Left colon (tissue), 2 donors: ENCODE measurements at places on chromosomes 2 and 18.

DNA sequence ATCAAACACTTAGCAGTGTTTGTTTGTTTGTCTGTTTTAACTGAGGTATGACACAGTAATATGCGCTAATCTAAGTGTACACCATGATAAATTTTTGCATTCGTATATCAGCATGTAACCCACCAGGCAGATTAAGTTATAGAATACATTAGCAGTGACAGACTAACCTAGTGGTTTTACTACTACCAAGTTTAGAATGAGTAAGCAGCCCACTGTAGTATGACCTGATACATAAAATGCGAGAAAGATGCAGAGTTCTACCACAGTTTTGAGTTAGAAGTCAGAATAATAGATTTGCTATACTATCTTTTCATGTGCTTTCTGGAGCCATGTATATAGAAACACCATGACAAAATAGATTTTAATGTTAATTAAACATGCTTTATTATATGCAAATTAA, 19.1 kb upstream of the MAP4K4 start:
- no peak for DNase-seq

DNA sequence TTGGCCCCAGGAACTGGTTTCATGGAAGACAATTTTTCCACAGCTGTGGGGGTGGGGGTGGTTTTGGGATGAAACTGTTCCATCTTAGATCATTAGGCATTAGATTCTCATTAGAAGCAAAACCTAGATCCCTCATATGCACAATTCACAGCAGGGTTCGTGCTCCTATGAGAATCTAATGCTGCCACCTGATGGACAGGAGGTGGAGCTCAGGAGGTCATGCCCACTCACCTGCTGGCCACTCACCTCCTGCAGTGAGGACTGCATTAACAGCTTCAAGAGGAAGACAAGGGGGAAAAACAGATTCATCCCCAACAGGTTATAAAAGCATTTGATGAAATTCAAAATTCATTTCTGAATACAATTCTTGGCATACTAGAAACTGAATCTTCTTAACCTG, 38.5 kb downstream of the THAP4 start:
- no peak for DNase-seq

DNA sequence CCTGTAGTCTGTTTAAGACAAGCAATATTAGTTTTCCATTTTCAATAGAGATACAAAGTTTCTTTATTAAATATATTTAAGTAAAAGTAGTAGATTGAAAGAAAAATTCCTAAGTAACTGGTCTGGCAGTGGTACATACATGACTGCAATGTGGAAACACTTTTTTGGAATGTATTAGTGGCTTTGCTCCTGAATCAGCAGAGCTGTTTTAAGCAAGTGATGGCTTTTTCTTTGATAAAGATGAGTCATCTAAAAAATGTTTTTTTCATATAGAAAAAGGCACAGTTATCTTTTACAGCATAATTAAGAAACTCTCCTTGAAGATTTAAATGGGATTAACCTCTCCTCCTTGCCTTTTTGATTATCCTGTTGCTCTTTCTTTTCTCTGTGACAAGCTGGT, 34.9 kb downstream of the KDM3A start:
- no peak for DNase-seq

- DNase-seq: no peak
Observed at GRCh38 chr2:223674998-223675609, 72.9 kb upstream of the SCG2 start.

DNA sequence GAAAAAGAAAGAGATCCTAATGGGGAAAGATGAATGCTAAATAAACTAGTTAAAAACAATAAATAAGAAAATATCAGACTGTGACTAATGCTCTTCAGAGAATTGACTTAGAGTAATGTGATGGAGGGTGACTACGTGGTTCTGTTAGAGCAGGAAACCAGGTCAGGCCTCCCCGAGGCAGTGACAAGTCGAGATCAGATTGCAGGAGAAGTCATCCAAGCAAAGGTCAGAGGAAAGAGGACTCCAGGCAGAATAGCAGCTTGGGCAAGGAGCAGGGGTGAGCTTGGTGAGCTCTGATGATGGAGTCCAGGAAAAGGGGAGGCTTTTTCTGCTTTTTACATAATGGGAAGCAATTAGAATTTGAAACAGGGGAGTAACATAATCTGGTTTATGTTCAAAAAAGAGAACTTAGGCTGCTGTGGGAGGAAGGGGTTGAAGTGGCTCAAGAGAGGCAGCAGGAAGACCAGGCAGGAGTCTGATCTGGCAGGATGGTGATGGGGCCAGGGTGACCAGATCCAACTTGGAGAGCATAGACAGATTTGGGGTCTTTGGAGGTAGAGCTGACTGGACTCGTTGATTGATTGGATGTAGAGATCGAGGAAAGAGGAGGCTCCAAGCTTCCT, 27.3 kb upstream of the ITGB6 start:
- no peak for DNase-seq

- no peak for DNase-seq
Observed at GRCh38 chr18:32114293-32114942, 22.7 kb downstream of the RNF138 start.

DNA sequence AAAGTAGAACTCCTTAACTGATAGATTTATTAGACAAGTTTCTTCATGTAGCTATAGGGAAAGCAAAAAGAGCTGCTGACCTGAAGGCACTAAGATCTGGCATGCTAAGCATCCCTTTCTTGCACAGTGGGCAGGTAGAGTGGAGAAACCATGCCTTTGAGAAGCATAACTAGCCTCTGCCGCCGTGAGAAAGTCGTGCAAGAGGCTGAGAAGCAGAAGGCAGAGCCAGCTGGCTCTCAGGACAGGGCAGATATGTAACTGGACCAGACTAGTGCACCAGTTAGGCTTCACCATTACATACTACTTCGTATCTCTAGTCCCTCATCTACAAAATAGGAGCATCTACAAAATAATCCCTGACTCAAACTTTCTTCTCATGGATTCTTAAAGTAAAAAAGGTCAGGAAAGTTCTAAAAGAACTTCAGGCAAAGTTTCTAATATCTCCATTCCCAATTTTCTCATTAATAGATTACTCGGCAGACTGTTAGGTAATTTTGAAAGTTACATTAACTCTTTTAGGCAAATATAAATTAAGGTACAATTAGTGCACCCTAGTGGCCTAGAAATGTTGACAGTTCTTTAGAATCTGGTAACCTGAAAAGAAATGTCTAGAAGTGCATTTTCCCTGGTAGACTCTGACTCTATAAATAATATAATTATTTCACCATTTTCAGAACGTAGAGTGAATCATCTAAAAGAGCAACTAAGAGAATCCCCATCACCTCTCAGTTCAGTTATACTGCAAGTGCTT, 10.3 kb downstream of the ERBB4 start:
- DNase-seq: no peak

DNA sequence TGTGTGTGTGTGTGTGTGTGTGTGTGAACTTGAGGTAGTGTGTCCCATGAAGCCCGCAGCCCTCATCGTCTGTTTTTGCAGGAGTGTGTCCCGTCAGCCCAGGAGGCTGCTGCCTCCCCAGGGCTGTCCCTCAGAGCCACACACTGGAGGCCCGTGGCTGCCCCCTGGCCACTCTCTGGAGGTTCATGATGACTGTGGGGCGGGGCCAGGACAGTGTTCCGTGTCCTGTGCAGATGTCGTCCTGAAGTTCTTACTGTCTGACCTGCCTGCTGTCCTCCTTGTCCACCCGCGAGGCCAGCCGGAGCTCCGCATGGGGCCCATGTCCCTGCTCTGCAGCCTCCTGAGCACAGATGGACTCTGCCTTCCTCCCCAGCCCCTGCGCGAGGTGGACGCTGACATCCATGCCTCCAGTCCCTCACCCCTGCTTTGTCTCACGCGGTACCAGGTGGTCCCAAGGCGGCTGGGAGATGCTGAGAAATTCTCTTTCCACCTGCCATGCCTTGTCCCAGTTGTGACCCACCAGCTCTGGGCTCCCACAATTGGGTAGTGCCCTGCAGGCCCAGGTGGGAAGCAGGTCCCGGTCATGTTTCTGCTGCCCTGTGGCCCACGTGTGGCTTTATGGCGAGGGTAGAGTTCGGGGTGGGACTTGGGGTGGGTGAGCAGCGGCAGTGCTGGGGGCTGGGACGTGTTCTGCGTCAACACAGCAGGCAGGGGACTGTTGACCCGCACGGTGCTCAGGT, 92.8 kb downstream of the NFATC1 start:
- no peak for DNase-seq

DNA sequence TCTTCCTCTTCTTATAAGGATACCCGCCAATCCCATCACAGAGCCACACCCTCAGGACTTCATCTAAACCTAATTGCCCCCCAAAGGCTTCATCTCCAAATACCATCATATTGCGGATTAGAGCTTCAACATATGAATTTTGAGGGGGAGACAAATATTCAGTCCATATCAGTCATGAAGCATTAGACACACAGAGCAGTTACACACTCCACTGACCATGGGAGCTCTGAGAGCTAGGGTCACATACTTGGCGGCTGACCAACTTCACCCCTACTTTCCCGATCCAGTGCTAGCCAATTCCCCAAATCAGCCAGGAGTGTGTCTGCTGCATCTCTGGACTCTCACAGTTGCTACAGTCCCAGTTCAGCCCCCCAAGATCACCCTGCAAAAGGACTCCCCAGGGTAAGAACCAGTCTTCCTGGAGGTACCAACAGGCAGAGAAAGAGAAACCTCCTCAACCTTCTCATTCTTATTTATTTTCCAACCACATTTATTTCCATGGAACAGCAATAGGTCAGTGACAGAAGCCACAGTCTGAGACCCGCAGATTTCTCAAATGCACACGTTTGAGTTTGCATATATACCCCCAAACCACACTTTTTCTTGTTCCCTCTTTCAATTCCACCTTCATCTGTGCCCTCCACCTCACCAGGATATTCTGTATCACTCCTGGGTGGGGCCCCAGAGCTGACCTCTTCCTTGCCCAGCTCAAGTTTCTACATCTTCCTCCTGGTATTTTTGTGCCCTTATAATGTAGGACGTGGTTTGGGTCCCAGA, 33.3 kb downstream of the SPP2 start:
- no peak for DNase-seq

DNA sequence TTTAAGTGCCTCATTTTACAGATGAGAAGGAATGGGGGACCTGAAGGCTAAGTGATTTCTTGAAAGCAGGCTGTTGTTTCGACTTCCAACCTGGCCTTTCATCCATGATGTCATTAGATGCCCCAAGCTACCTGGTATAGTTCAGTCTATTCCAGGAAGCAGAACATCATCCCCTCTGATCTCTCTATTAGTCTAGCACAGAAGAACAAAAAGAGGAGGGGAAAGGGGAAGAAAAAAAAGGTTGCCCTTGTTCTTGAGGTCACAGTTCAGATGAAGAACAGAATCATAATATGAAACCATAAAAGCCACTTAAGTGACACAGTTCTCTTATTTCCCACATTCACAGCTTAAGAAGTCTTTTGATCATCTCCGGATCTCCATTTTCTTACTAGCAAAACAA, 386.2 kb upstream of the HNRNPA3 start:
- DNase-seq: no peak

GRCh38 chr18:74631623-74632350, 34.1 kb downstream of the ZNF407 start:
- DNase-seq: no peak

DNA sequence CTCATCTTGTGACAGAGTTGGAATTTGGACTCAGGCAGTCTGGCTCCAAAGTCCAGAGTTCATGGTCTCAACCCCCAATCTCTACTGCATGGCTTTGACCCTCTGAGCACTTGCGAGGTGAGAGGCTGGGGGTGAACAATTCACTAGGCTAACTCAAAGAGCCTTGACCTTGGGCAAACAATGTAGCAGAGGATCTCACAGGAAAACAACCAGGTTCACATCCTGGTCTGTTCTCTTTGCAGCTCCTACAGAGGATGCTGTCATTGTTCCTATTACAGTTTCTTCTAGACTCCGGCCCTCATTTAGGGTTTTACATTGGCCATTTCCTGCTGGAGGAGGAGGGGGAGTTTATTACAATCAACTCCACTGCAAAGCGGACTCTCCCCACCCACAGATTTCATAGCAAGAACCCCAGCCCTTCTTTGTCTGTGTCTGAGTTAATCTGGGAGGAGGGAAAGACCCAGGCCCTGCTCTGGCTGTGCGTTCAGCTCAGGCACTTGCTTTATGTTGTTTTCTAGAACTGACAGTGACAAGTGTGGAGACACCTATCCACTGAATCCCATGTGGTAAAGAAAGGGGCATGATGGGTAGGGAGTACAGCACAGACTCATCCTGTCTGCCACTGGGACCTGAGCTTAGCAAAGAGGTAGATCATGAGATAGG, 101.6 kb downstream of the LBH start:
- no peak for DNase-seq

DNA sequence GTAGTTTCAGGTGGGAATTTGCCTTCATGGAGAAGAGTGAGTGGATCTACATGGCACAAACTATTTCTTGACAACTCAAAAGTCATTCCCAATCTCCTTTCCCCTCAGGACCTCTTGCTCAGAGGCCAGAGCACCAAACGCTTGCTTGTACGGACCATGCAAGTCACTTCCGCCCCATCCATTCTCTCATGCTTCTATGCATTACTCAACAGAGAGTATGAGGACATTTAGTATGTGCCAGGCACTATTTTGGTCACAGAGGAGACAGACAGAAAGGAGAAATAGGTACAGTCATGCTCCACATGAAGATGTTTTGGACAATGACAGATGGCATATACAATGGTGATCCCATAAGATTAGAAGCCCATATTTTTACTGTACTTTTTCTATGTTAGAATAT, 117.5 kb downstream of the ACTR3 start:
- no peak for DNase-seq

- no peak for DNase-seq
Observed at GRCh38 chr2:211359347-211359746, 802.9 kb downstream of the CPS1 start.

GRCh38 chr2:64251497-64252250, 107.5 kb upstream of the PELI1 start:
- DNase-seq: no peak

DNA sequence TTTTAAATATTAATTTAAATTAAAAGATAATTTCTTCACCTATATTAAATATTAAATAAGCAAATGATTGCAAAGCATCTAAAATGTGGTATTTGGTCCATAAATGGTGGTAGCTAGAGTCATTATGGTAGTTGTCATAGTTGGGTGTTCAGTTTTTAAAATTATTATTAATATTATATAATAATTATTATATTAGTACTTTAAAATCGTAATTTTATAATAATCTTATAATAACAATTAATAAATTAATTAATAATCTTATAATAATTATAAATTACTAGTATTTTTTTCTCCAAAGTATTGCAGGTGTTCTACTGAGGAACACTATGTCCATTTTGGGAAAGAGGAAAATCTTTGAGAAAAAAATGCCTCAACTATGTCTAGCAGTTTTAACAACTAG, 835.5 kb upstream of the GCFC2 start:
- no peak for DNase-seq

- DNase-seq: no peak
Observed at GRCh38 chr2:223681125-223681524, 79.0 kb upstream of the SCG2 start.

- no peak for DNase-seq
Observed at GRCh38 chr2:27956888-27957287, 66.4 kb downstream of the BABAM2 start.

DNA sequence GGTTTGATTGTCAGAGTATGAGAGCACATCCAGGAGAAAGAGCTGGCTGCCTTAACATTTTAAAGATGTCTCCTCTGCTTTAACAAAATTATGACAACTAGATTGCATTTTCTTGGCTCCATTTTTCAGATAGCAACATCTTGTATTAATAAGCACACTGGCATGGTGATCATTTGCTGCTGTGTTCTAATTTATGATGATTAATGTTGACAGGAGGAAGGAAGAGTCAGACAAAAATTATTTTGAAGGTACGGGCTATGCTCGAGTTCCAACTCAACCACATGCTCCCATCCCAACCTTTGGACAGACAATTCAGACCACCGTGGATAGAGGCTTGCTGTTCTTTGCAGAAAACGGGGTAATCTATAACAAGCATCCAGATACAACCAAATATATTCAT, 98.2 kb upstream of the TTC39C start:
- DNase-seq: no peak
